Esophagus squamous epithelium (tissue), 5 donors: ENCODE measurements at places on chromosomes 4 and X. TPM values are rescaled to one million over a fixed set of nuclear protein-coding genes. Genes with fewer than 3 reads are reported as not detected.

DNA sequence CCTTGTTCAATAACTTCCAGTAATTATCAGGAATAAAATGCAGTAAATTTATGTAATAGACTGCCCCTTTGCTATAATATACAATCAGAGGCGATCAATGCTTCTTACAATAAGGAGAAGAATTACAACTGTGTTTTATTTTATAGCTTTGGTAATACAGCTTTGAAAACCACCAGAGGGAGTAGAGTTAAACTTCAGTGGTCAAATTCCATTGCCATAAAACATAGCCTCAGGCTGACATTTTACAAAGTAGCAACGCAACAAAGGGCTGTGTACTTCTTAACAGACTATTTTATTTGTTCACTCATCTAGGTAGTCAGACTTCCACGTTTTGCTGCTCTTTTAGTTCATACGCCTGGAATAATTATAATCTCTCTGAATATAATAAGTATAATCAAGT lies 58.5 kb downstream of the TEX13C start:
- no peak overlapping the region for H3K27ac ChIP-seq
- no peaks in the 10 kb centered on the region for H3K4me1 ChIP-seq
- no peaks in the 10 kb centered on the region for H3K27me3 ChIP-seq
- no peak for DNase-seq
- no peaks in the 10 kb centered on the region for H3K36me3 ChIP-seq

GRCh38 chr4:7557456-7557855 lies 122.7 kb upstream of the PSAPL1 start:
- H3K27me3 ChIP-seq: no peaks in the 10 kb centered on the region
- no peak overlapping the region for H3K27ac ChIP-seq
- no peak for DNase-seq
- no peak overlapping the region for H3K4me3 ChIP-seq
- H3K4me1 ChIP-seq: no peaks in the 10 kb centered on the region
- H3K36me3 ChIP-seq: no peaks in the 10 kb centered on the region

The F8A1 gene
- total RNA-seq: 13.7 TPM

The FHIP1A gene
- total RNA-seq: 45.6 TPM

DNA sequence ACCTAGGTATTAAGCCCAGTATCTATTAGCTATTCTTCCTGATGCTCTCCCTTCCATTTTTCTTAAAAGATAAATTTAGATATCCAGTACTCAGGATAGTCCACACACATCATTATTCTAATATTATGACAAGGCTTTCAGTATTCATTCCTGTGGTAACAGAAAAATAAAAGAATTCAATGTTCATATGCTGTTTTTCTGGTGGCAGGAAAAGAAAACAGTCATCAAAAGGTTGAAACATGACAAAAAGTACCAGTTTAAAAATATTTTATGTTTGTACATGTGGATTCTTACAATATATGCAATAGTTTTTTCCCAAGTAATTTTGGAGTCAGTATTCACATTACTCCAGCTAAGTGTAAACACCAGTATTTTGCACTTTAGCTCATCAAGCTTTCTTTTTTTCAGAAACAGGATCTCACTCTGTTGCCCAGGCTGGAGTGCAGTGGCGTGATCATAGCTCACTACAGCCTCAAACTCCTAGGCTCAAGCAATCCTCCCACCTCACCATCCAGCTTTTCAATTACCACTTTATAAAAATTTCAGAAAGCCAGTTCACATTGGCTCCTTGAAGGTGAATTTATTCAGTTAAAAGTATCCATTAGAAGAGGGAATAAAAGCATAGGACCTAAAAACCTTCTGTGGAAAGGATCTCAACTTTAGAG lies 2.3 kb downstream of the APBB2 start:
- no peak for DNase-seq
- H3K27me3 ChIP-seq: no peaks in the 10 kb centered on the region
- H3K4me3 ChIP-seq: no peak overlapping the region
- H3K36me3 ChIP-seq: no peaks in the 10 kb centered on the region

DNA sequence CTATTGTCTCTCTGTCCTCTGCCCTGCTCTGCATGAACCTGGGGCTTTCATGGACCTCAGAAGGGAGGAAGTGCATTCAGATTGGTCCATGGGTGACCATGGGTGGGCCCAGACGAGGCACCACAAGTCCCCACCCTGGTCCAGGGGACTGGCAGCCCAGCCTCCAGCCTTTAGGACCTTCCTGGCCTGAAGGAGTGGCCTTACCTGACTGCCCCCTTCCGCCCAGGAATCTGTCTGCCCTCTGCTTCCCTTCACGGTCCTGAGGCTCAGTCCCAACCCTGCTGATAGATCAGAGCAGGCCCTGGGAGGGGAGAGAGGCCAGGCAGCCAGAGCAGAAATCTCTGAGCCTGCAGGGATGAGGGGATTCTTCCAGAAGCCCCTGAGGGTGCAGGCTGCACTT lies 455.4 kb downstream of the PCDH18 start:
- no peaks in the 10 kb centered on the region for H3K4me1 ChIP-seq
- no peaks in the 10 kb centered on the region for H3K27me3 ChIP-seq
- no peaks in the 10 kb centered on the region for H3K36me3 ChIP-seq
- no peak overlapping the region for H3K4me3 ChIP-seq

GRCh38 chrX:55522596-55523276 lies 33.1 kb upstream of the USP51 start:
- H3K27ac ChIP-seq: no peak overlapping the region
- H3K4me1 ChIP-seq: no peaks in the 10 kb centered on the region
- no peaks in the 10 kb centered on the region for H3K36me3 ChIP-seq
- H3K4me3 ChIP-seq: no peak overlapping the region

- H3K4me3 ChIP-seq: no peak overlapping the region
- no peaks in the 10 kb centered on the region for H3K36me3 ChIP-seq
- H3K27ac ChIP-seq: no peak overlapping the region
- H3K4me1 ChIP-seq: no peaks in the 10 kb centered on the region
These were observed 172.2 kb downstream of the PPARGC1A start for GRCh38 chr4:23717528-23718248.

The GABRB1 gene
- not detected for total RNA-seq

The CXorf38 gene
- 11.1 TPM for total RNA-seq

DNA sequence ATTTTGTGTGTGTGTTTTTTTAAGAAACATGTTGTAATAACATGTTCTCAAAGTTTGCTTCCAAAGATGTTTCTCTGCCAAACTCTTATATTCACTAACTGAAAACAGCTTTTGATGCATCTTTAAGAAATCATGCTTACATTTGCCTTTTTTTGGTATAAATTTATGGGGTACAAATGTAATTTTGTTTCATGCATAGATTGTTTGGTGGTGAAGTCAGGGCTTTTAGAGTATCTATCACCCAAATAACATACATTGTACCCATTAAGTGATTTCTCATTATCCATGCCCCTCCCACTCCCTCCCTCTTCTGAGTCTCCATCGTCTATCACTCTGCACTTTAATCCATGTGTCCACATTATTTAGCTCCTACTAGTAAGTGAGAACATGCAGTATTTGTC lies 30.8 kb downstream of the SPINK2 start:
- no peak overlapping the region for H3K4me3 ChIP-seq
- H3K36me3 ChIP-seq: no peaks in the 10 kb centered on the region
- H3K4me1 ChIP-seq: peaks cover 5% of the 10 kb centered on the region
- H3K27me3 ChIP-seq: no peaks in the 10 kb centered on the region

- H3K4me1 ChIP-seq: no peaks in the 10 kb centered on the region
- no peaks in the 10 kb centered on the region for H3K36me3 ChIP-seq
- H3K27ac ChIP-seq: no peak overlapping the region
- no peak for DNase-seq
- no peak overlapping the region for H3K4me3 ChIP-seq
These were observed 152.7 kb downstream of the C4orf33 start for GRCh38 chr4:129248621-129249020.

DNA sequence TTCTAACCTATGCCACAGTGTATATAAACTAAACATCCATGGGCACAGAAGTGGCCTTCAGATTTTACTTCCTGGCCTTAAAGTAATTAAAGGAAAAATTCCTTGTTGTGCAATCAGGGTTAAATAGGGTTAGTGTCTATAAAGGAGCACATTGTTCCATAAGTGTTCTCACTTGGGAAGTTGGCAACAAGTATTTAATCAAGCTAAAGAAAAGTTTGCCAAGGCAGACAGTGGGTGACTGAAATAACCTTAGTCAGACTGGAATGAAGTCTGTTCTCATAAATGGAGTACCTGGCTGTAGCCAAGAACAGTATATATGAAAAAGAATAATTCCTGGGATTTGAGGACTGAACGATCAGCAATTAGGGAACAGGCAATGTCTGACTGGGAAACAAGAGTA lies 213.6 kb downstream of the HTR2C start:
- H3K4me3 ChIP-seq: no peak overlapping the region
- no peak for DNase-seq
- no peaks in the 10 kb centered on the region for H3K27me3 ChIP-seq
- H3K4me1 ChIP-seq: no peaks in the 10 kb centered on the region
- H3K27ac ChIP-seq: no peak overlapping the region
- H3K36me3 ChIP-seq: no peaks in the 10 kb centered on the region

The LRAT gene
- not detected for total RNA-seq

DNA sequence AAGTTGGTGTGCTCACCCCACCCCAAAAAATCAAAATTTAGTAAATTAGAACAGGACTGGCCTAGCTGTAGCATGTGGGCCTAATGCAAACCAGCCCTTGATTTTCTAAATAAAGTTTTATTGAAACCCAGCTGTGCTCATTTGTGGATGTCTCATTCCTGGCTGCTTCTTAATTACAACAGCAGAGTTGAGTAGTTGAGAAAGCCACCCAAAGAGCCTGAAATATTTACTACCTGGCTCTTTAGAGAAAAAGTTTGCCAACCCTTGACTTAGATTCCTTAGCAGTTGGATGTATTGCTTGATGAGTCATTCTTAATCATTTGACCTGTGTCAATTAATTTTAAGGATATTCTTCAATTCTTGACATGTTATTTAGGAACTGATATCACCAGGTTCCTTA lies 168.3 kb upstream of the PUDP start:
- H3K27me3 ChIP-seq: no peaks in the 10 kb centered on the region
- DNase-seq: no peak
- no peak overlapping the region for H3K4me3 ChIP-seq
- no peaks in the 10 kb centered on the region for H3K36me3 ChIP-seq
- H3K27ac ChIP-seq: no peak overlapping the region
- no peaks in the 10 kb centered on the region for H3K4me1 ChIP-seq

The SHOX gene
- not detected for total RNA-seq

DNA sequence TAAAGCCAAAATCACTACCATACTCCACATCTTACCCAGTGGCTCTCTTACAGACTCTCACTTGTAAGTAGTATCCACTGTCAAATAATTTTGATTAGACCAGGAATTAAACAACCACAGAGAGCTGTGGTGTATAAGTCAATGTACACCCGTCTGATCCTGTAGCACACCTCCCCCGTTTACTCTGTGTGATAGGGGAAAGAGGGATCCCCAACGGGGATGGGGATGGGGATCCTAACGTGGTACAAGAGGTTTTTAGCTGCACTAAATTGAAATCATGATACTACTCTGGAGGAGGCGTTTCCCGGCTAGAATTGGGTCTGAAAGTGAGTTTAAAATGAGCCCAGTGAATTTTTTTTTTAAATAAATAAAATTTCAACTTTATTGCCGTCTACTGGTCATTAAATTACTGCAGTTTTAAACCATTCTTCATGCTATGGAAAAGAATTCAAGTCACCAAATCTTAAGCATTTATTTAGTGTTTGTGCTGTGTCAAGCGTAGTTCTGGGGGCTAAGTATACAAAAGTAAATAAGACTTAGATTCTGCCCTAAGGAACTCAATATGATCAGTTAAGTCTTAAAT lies 76.6 kb downstream of the INTS12 start:
- no peaks in the 10 kb centered on the region for H3K36me3 ChIP-seq
- no peak overlapping the region for H3K4me3 ChIP-seq
- no peak for DNase-seq
- no peak overlapping the region for H3K27ac ChIP-seq
- H3K4me1 ChIP-seq: no peaks in the 10 kb centered on the region

The SERTM2 gene
- not detected for total RNA-seq
